Fibroblast of the aortic adventitia (primary cell): ENCODE measurements at places on chromosomes 3 and 15. TPM values are rescaled to one million over a fixed set of nuclear protein-coding genes. Genes with fewer than 3 reads are reported as not detected.

CHRM5 gene
- total RNA-seq, result not detected in 2 replicates

ZNF660 gene
- 2.0 and 6.9 TPM in 2 replicates for total RNA-seq

ONECUT1 gene
- total RNA-seq, result not detected in 2 replicates

ST8SIA2 gene
- 0.25 TPM in 1 of 2 replicates, not detected in the other for total RNA-seq

ATP8B4 gene
- 0.99 and 1.1 TPM in 2 replicates for total RNA-seq

RTP4 gene
- 2.8 and 2.9 TPM in 2 replicates for total RNA-seq

GOLGA6L4 gene
- 0.08 and 1.2 TPM in 2 replicates for total RNA-seq

LSMEM2 gene
- total RNA-seq, result not detected in 2 replicates

FSIP1 gene
- total RNA-seq, result 1.4 and 4.2 TPM in 2 replicates

RASGRP1 gene
- 0.09 TPM in 1 of 2 replicates, not detected in the other for total RNA-seq

NR2E3 gene
- 0.33 and 0.63 TPM in 2 replicates for total RNA-seq

TP63 gene
- total RNA-seq, result 0.18 TPM in 1 of 2 replicates, not detected in the other

EPB42 gene
- total RNA-seq, result not detected in 2 replicates

SCG5 gene
- 11.7 and 16.7 TPM in 2 replicates for total RNA-seq

SCG3 gene
- total RNA-seq, result not detected in 2 replicates

C3orf52 gene
- total RNA-seq, result 4.4 and 10.7 TPM in 2 replicates

TMCO5A gene
- 0.49 TPM in 1 of 2 replicates, not detected in the other for total RNA-seq

PPM1L gene
- total RNA-seq, result 1.4 and 2.5 TPM in 2 replicates

TTC21A gene
- 2.4 and 3.8 TPM in 2 replicates for total RNA-seq

RLBP1 gene
- total RNA-seq, result not detected in 2 replicates

C3orf20 gene
- not detected in 2 replicates for total RNA-seq

OR5K3 gene
- total RNA-seq, result not detected in 2 replicates

CPNE9 gene
- not detected in 2 replicates for total RNA-seq

CSPG5 gene
- 0.09 TPM in 1 of 2 replicates, not detected in the other for total RNA-seq

ARRDC4 gene
- total RNA-seq, result 6.2 and 18.3 TPM in 2 replicates

HAPLN3 gene
- 2.8 and 14.6 TPM in 2 replicates for total RNA-seq

ZBTB11 gene
- total RNA-seq, result 21.4 and 23.1 TPM in 2 replicates

LDHAL6B gene
- total RNA-seq, result not detected in 2 replicates

EFHB gene
- total RNA-seq, result 0.27 and 1.1 TPM in 2 replicates

GASK1A gene
- total RNA-seq, result 0.63 and 0.82 TPM in 2 replicates

HRG gene
- total RNA-seq, result not detected in 2 replicates

THRB gene
- 4.7 and 8.7 TPM in 2 replicates for total RNA-seq

ACVR2B gene
- total RNA-seq, result 1.6 and 2.5 TPM in 2 replicates

NKIRAS1 gene
- total RNA-seq, result 20.9 and 35.8 TPM in 2 replicates

PLSCR4 gene
- total RNA-seq, result 28.3 and 46.3 TPM in 2 replicates

TUSC7 gene
- total RNA-seq, result not detected in 2 replicates

MKRN2OS gene
- not detected in 2 replicates for total RNA-seq

SMCO1 gene
- not detected in 2 replicates for total RNA-seq

STAB1 gene
- total RNA-seq, result 0.90 and 1.1 TPM in 2 replicates
